ENCODE measurements at places on chromosomes 5 and 9.

GRCh38 chr5:44336708-44337107 is 52.5 kb downstream of the FGF10 start:
- no peak for DNase-seq

GRCh38 chr5:56129288-56129687 is 103.8 kb downstream of the ANKRD55 start:
- no peak for DNase-seq

GRCh38 chr5:64074533-64074932 is 91.1 kb upstream of the RNF180 start:
- DNase-seq, result no peak

- no peak for DNase-seq
These were observed 24.8 kb downstream of the GPR107 start for GRCh38 chr9:130078547-130078946.

- DNase-seq, result no peak
These were observed 52.9 kb upstream of the CDH18 start for GRCh38 chr5:20040901-20041300.

DNA sequence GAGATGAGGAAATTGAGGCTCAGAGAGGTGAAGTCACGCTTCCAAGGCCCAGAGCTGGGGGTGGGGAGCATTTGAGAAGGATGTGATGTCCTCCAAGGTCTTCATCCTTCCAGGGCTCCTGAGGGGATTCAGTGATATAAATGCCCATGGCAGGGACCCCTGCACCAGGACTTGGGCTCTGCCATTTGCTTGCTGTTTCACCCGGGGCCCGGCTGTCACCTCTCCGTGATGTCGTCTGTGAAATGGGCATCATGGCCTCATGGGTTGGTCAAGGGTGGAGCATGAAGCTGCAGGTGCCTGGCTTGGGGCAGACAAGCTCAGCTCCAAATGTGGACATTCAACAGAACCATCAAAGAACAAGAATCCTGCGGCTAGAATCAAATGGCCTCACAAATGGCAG is 253.1 kb downstream of the PBX3 start:
- peak; percentile 1 for DNase-seq

GRCh38 chr5:99949969-99950524 is 585.1 kb upstream of the FAM174A start:
- DNase-seq, result no peak

GRCh38 chr5:170115925-170116324 is 10.2 kb downstream of the FOXI1 start:
- no peak for DNase-seq

DNA sequence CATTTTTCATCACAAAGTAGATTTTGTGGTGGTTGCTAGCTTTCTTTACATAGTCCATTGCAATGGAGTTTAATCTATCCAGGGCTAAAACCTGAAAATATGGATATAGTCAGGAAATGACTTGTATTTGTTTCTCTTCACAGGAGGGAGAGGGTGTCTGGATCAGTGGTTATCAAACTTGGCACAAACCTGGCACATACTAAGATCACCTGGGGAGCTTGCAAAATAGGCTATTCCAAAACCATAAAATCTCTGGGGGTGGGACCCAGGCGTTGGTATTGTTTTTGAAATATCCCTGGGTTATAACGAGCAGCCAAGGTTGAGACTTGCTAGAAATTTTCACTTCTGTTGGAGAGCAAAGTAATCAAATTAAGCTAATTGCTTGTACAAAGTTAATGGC is 179.9 kb downstream of the PCSK1 start:
- DNase-seq, result no peak

- no peak for DNase-seq
These were observed 162.9 kb downstream of the FAM170A start for GRCh38 chr5:119792161-119792799.

DNA sequence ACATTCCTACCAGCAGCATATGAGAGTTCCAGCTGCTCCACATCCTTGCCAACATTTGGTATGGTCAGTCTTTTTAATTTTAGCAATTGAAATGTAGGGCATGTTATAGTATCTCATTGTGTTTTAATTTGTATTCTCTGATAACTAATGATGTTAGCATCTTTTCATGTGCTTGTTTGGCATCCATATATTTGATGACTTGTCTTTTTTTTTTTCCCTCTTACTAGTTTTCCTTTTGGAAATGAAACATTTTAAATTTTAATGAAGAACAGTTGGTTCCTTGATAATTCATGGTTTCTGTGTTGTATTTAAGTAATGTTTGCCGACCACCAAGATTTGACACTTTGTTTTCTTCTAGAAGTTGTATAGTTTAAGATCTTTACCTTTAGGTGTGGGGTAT is 8.8 kb downstream of the OGN start:
- no peak for DNase-seq

- DNase-seq, result no peak
These were observed 19.1 kb upstream of the ARSI start for GRCh38 chr5:150321784-150322183.

GRCh38 chr9:120723565-120723964 is 9.3 kb upstream of the MEGF9 start:
- no peak for DNase-seq

DNA sequence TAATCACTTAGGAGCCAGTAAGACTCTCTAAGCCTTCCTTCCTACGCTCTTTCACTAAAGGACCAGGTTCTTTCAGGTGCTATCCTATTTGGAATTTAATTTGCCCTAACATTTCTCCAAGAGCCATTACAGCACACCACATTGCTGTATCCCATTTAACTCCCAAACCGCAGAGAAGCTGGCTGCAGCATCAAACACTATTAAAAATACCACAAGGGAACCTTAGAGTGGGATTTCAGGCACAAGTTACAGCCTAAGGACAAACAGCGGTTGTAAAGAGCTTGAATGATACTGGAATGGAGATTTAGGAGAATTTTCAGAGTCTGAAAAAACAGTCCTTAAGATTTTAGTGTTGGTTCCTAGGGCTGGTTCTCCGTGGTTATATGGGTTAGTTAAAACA is 566.4 kb downstream of the RAB3C start:
- DNase-seq, result no peak

GRCh38 chr5:150497274-150497988 is 10.5 kb upstream of the NDST1 start:
- DNase-seq, result no peak

DNA sequence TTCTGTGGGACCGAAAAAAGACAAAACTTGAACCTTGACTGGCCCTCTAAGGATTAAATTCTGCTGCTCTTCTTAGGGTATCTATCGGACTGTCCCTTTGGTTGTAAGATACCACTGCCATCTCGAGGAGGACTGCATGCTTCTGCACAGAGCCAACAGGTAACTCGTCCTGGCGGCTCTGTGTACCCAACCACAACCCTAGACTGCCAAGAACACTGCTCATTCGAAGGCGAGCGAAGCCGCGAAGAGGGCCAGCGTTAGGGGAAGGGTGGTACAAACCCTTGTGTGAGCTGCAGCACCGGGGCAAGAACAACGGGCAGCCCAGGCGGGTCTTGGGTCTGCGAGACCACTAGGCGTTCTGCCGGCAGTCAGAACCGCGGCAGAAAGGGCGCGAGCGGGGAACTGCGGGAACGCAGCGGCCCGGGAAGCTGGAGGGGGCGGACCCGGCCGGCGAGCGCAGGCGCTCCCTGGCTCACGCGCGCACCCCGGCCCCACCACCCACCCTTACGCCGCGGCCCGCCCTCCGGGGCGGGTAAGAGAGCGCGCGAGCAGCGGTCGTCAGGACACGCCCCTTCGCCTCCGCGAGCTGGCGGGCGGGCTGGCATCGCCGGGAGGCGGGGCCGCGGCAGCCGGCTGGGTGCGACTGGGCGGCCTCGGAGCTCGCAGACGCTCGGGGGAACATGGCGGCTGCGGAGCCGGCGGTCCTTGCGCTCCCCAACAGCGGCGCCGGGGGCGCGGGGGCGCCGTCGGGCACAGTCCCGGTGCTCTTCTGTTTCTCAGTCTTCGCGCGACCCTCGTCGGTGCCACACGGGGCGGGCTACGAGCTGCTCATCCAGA is at the start of gene ISOC1:
Gene ISOC1 (plus strand): TSS at position 663 of the 837 bp plus-strand sequence. CDS start 18 bp downstream, at position 681.
- peak; percentile 96 for DNase-seq

DNA sequence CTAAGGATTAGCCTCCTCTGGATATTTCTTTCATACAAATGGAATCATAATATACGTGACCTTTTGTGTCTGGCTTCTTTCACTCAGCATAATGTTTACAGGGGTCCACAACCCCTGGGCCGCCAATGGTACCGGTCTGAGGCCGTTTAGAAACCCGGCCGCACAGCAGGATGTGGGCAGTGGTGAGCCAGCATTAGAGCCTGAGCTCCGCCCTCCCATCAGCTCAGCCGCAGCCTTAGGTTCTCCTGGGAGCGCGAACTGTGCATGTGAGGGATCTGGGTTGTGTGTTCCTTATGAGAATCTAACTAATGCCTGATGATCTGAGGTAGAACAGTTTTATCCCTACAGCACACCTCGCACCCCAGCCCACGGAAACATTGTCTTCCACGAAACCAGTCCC is 229.7 kb downstream of the ICE1 start:
- DNase-seq, result no peak

DNA sequence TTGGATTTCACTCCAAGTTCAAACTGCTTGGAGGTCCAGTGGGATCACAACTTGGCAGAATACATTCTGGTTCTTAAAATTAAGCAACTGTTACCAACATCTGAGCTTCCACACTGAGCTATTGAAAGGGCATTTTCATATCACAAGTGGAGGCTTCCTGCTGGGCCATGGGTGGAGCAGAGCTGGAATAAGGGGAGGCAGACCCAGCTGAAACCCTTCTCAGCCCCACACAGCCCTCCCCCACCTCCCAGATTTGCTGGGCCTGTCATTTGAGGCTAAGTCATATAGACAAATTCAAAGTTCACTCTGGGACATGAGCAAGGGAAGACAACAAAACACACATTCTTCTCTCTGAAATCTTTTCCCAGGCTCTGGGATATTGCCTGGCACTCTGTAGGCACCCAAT is 79.9 kb downstream of the ACTL7B start:
- no peak for DNase-seq

GRCh38 chr5:59016925-59017324 is 434.1 kb downstream of the RAB3C start:
- DNase-seq, result no peak

DNA sequence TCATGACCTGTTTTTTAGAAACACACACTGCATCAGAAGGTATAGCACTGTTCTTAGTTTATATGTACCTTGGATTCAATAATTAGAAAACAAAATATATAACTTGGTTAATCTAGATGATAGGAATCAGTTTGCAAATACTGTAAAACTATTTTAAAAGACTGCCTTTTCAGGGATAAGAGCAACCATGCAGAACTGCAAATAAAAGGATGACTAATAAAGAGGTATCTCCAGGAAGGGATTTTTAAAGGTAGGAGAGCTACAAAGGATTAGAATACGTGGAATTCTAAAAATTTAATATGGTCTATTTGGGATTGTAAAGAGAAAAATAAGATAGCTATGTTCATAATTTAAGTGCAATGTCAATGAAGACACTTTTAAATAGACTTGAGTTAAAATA is 9.4 kb downstream of the GABRA1 start:
- DNase-seq, result no peak

- no peak for DNase-seq
These were observed 19.6 kb downstream of the RFX3 start for GRCh38 chr9:3506164-3506563.

DNA sequence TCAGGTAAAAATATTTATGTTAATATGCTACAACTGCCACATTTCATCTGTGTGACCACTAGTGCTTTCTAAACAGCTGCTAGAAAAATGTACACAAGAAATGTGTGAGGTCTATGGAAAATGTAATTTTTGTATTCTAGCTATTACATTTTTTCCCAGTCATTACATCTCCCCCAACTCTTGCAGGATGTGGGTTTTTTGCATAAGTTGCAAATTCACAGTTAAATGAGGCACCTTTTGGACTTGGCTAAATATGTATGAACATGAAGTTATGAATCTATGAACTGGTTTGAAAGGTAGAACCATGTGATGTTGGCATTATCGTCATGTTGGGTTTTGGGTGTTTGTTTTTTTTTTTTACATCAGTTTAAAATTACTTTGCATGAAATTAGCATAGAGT is 590.4 kb upstream of the WWC1 start:
- DNase-seq, result no peak

- DNase-seq, result no peak
These were observed 57.1 kb upstream of the IZUMO3 start for GRCh38 chr9:24602693-24603352.

GRCh38 chr5:42586625-42587024 is 163.4 kb downstream of the GHR start:
- peak; percentile 69 for DNase-seq

- DNase-seq, result no peak
These were observed 65.1 kb downstream of the FBN2 start for GRCh38 chr5:128472919-128473318.

DNA sequence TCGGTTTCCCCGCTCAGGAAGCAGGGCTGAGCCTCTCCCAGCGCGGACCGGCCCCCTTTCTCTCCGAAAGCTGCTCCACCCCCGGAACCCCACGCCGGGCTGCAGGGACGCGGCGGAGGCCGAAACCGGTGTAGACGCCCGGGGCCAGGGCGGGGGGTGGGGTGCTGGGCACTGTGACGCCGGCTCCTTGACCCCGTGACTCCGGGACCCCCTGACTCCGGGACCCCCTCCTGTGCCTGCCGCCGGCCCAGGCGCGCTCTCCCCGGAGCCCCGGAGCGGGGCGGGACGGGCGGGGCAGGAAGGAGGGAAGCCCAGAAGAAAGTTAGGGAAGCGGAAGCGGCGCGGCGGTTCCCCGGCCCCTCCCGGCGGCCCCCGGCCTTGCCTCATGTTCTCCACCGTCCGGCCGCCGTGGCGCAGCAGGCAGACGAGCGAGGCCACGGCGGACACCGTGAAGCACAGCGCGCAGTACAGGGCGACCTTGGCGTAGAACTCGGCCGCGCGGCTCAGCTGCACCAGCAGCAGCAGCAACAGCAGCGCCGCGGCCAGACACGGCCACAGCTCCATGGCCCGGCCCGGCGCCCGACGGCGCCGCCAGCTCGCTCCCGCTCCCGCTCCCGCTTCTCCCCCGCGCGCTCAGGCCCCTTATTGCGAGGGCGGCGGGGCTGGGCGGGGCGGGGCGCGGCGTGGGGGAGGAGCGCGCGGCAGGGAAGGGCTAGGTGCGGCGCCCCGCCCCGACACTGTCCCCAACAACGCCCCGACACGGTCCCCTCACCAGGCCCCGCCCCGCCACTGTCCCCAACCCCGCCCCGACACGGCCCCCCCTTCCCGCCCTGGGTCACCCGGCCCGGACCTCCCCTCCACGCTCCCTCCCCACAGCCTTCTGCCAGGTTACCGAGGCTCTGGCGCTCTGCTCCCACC is at the start of gene AGPAT2:
Gene AGPAT2 (minus strand): TSS at position 664 of the 918 bp plus-strand sequence. CDS start 100 bp downstream, at position 564.
- peak; percentile 92 for DNase-seq

DNA sequence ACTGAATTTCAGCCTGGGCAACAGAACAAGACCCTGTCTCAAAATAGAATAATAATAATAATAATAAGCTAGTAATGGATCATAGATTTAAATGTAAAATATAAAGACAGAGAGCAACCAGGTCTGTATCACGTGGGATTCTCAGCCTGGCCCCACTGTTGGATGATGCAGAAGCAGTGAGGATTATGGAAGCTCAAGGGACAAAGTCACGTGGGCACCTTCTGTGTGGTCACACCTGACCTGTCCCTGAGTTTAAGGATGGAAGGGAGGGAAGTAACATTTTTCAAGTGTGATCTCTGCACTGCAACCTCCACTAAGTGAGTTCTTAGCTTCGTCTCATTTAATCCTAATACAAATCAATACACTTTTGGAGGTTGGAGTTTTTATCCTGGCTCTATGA is 212.5 kb upstream of the IER5L start:
- DNase-seq, result no peak

GRCh38 chr5:59665086-59665831 is 228.3 kb downstream of the PDE4D start:
- no peak for DNase-seq
